ENCODE measurements at places on chromosomes 7 and 10. TPM values are rescaled to one million over a fixed set of nuclear protein-coding genes. Genes with fewer than 3 reads are reported as not detected.

The DDC gene
- not detected for total RNA-seq

The SPDYE2B gene
- not detected for total RNA-seq

- H3K36me3 ChIP-seq: peaks cover 12% of the 10 kb centered on the region
- peak within 1 kb of the TSS; percentile 82 for H3K27ac ChIP-seq
- peaks cover 60% of the 10 kb centered on the region for H3K4me1 ChIP-seq
- H3K27me3 ChIP-seq: no peaks in the 10 kb centered on the region
- peak within 1 kb of the TSS; percentile 81 for H3K4me3 ChIP-seq
- peak; percentile 71 for DNase-seq
Observed at GRCh38 chr10:102714621-102715455, at the start of gene SFXN2. Gene SFXN2, plus strand, starts transcription at chr10:102714636. Its CDS starts 12,001 bp downstream, at chr10:102726637.

DNA sequence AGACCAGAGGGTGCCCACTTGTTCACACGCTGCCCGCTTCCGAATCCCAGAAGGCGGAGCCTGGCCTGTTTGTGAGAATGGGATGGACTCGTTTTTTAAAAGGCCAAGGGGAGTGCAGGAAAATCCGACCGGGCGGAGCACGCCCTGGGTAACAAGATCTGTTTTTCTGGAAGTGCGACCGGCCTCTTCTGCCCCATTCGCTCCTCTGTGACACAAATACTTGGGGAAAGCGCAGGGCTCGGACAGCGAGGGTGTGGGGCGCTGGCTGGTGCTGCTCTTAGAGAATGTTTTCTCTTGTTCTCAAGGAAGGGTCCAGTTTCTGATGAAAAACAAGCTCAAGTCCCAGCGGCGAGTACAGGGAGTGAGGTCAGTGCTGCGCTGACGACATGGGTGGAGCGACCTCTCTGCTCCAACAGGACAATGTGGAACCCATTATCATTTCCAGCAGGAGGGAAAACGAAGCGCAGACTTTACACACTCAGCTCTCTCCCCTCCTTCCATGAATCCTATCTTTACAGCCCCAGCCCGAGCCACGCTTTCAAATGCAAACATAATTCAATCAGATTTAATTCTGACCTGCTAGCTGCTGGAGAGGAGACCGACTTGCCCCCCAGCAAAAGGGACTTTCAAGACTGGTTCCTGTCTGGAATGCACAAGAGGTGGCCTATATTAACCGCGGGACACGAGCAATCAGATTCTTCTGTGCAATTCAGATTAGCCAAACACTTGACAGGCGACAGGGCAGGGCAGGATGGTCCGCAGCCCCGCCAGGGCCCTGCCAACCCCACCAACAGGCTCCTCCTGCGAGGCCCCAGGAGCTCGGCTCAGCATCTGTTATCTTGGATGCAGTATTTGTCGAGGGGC is 1.1 kb downstream of the RADIL start:
- H3K27me3 ChIP-seq: peaks cover 25% of the 10 kb centered on the region
- H3K4me1 ChIP-seq: peaks cover 12% of the 10 kb centered on the region
- no peak overlapping the region for H3K27ac ChIP-seq
- peak overlapping the region; percentile 51 for H3K4me3 ChIP-seq
- no peak for DNase-seq

GRCh38 chr7:45506059-45506458 is 68.1 kb upstream of the ADCY1 start:
- H3K36me3 ChIP-seq: no peaks in the 10 kb centered on the region
- H3K4me1 ChIP-seq: no peaks in the 10 kb centered on the region
- no peaks in the 10 kb centered on the region for H3K27me3 ChIP-seq
- DNase-seq: no peak
- H3K4me3 ChIP-seq: no peak overlapping the region

DNA sequence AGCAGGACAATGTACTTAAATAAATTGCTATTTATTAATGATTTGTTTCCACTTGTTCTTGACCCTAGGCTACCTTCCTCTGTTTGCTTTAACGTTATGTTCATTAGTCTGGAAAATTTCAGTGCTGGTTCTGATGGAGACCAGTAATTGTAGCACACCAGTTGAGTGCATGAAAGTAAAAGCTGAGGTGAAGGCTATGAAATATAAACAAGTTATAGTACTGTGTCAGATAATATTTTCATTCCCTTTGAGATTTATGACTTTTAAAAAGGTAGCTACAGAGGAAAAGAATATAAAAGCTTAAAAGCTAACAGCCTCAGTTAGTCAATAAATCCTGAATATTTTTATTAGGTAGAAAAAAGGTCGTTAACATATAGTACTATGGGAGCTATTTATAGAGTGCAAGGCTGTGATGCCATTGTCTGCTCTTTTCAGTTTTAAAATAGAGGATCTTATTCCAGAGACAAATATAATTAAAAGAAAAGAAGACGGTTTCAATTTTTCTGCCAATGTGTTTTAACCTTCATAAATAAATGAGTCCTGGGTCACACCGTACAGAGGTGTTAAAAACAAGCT is 351.8 kb upstream of the ETV1 start:
- H3K4me3 ChIP-seq: no peak overlapping the region
- DNase-seq: no peak
- no peaks in the 10 kb centered on the region for H3K36me3 ChIP-seq
- no peak overlapping the region for H3K27ac ChIP-seq

- H3K27me3 ChIP-seq: peaks cover 4% of the 10 kb centered on the region
- no peak overlapping the region for H3K4me3 ChIP-seq
- H3K27ac ChIP-seq: no peak overlapping the region
- no peak for DNase-seq
Observed at GRCh38 chr7:114021135-114021534, 102.3 kb upstream of the PPP1R3A start.

GRCh38 chr7:47374538-47374937 is 207.4 kb downstream of the TNS3 start:
- H3K36me3 ChIP-seq: no peaks in the 10 kb centered on the region
- no peaks in the 10 kb centered on the region for H3K27me3 ChIP-seq
- H3K4me1 ChIP-seq: no peaks in the 10 kb centered on the region
- no peak overlapping the region for H3K27ac ChIP-seq

- H3K4me1 ChIP-seq: no peaks in the 10 kb centered on the region
- H3K27me3 ChIP-seq: no peaks in the 10 kb centered on the region
- no peaks in the 10 kb centered on the region for H3K36me3 ChIP-seq
- H3K4me3 ChIP-seq: no peak overlapping the region
Observed at GRCh38 chr7:15504351-15504750, 57.5 kb downstream of the AGMO start.

- H3K4me1 ChIP-seq: no peaks in the 10 kb centered on the region
- no peaks in the 10 kb centered on the region for H3K27me3 ChIP-seq
- no peak overlapping the region for H3K4me3 ChIP-seq
- DNase-seq: no peak
- no peak overlapping the region for H3K27ac ChIP-seq
Observed at GRCh38 chr7:67448271-67448670, 451.6 kb downstream of the TYW1 start.

All from activated CD4-positive, alpha-beta T cell treated with anti-CD3 and anti-CD28 coated beads, Interleukin-2, amount 10 ng/mL, durations not matched to agents 7 days and 5 days (primary cell).